ENCODE measurements at places on chromosomes 12 and 14.

DNA sequence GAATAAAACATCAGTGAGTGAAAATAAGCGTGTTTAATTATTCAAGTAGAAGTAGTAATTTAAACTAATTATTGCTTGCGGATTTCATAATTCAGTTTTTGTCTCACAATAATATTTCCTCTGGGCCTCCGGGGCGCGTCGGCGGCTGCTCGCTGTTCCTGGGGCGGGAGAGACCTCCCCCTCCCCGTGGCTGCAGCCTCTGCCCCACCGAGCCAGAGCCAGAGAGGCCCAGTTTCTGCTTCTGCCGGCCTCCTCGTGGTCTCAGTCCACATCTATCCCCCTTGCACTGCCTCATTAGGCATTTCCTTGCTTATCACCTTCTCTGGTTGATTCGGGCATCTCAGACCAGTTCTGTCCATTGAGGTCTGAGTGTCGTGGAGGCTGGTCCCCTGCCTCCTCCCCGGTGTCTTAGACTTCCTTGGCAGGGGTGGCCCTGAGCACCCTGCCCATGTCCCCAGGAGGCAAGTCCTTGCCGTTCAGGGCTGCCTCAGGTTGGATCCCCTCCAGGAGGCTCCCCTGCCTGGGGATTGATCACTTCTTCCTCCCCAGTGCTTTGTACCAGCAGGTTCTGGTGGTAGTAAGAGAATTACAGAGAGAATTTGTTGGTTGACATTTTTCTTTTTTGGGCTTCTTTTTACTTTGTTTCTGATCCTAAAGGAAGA lies 78.0 kb downstream of the SLC25A47 start:
- no peak for DNase-seq

DNA sequence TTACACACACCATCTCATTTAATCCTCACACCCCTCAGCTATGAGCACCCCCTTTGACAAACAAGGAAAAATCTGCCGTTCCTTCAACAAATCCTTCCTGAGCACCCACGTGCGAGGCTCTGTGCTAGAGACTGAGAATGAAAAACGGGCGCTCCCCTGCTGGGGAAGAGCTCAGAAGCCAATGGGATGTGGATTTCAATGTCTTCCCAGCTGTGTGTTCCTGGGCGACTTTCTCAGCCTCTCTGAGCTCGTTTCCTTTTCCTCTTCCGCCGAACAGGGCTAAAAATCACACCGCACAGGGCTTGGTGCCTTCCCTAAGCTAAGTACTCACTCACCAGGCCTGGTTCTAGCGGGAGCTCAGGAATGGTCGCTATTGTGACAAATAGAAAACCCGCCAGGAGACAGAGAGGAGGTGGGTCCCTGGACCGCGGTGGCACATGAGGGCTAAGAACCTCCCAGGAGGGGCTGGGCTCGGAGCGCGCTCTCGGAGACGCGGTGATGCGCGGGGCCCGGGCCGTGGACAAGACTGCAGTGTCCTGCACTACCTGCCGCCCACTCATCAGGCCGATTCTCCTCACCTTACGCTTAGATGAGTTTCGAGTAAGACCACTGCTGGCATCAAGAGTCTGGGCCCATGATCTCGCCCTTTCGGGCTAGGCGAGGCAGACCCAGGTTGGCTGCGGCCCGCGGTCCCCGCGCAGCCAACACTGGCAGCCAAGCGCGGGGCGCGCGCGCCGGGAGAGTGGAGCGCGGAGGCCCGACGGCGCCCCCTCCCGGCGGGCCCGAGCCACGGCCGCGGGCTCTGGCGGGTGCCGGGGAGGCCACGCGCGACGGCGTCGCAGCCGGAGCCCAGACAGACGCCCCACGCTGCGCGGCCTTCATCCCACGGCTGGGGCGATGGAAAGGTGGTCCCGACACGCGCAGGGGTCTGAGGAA lies 17.0 kb downstream of the ZDHHC22 start:
- peak; percentile 90 for DNase-seq

- DNase-seq: peak; percentile 58
Measured at GRCh38 chr14:74619672-74620131, 7.7 kb upstream of the LTBP2 start.

DNA sequence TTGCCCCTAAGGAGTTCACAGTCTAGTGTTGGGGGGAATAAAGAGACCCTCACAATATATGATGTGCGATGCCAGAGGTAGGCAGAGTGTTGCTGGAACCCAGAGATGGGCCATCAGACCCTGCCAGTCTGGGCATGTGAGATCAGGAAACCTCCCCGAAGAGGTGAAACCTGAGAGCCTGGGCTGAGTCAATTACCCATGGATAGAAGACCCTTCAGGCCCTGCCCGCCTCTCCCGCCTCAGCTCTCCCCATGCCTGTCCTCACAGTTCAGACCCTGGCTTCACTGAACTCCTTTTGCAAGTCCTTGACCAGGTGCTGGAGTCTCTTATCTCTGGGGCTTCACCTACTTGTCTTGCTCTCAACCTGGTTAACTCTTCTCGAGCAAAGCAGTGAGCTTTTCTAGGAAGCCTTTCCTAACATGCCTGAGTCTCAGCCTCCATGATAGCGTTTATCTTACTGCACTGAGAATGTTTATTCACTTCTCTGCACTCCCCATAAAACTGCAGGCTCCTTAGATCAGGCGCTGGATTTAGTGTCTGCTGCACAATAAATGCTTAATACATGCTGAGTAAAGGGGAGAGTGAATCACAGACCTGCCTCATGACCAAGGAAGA lies 19.6 kb downstream of the ALDH1L2 start:
- DNase-seq: no peak

DNA sequence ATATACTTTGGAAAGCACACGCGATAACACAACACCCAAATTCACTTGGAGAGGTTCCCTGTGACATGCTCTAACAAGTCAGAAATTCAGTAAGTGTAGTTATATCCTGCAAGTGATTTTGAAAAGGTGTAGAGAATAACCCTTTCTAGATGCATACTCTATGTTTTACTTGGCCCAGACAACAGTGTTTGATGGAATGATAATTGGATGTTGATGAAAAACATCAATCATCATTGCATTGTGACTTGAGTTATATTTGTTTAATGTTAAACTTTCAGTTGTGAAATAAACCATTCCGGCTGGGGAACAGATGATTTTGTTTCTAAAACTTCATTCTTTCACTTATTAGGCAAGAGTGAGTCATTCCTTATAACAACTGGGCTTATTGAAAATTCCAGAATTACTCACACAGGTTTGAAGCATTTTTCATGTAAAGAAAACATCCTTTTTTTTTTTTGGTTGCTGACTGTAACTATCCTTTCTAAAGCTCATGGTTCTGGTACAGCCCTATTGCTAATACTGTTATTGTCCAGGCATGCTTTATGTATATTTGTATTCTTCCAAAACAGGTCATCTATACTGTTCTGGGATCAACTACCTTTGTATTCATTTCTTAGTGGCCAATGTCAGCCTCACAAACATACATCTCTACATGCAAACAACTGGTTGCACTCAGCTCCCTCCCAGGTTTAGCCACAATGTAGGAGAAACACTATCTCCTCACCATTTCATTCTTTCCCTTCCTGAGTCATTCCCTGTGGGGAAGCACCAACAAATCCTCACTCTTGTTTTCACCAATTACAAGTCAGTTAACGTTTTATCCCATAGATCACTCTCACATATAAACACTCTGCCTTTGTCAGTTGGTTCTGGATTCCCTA lies 121.2 kb upstream of the LRIG3 start:
- DNase-seq: peak; percentile 21

GRCh38 chr12:30152705-30153104 lies 369.0 kb upstream of the TMTC1 start:
- no peak for DNase-seq

DNA sequence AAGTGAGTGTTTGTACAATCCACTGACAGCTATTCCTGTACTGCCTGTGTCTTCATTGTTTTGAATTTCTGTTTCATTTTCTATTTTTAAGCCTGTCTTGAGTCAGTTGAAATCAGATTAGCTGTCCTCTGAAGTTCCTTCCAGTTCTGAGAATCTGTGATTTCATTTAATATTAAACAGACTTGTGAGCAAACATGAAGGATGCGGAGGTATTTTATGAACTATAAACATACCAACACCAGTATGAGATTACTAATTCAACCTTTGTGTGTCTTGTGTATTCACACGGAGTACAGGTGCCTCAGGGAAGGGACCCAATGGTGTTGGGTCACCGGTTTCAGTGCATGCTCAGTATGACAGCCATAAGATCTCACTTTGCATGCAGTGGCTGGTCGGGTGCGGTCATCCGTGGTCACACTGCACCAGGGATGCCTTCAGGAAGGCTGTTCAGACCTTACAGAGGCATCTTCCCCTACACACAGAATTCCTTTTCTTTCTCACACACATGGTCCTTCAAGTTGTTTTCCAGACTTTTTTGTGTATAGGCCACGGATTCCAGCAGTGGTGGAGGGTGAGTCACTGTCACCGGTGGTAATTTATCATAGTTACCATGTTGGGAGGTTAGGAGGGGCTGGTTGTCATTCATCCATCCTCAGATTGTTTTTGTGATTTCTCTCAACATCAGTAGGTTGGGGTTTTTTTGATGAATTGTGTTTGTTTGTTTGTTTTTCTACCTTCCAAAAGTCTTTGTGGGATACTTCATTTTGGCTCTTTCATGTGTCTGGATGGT lies 103.0 kb upstream of the SFSWAP start:
- DNase-seq: peak; percentile 68

DNA sequence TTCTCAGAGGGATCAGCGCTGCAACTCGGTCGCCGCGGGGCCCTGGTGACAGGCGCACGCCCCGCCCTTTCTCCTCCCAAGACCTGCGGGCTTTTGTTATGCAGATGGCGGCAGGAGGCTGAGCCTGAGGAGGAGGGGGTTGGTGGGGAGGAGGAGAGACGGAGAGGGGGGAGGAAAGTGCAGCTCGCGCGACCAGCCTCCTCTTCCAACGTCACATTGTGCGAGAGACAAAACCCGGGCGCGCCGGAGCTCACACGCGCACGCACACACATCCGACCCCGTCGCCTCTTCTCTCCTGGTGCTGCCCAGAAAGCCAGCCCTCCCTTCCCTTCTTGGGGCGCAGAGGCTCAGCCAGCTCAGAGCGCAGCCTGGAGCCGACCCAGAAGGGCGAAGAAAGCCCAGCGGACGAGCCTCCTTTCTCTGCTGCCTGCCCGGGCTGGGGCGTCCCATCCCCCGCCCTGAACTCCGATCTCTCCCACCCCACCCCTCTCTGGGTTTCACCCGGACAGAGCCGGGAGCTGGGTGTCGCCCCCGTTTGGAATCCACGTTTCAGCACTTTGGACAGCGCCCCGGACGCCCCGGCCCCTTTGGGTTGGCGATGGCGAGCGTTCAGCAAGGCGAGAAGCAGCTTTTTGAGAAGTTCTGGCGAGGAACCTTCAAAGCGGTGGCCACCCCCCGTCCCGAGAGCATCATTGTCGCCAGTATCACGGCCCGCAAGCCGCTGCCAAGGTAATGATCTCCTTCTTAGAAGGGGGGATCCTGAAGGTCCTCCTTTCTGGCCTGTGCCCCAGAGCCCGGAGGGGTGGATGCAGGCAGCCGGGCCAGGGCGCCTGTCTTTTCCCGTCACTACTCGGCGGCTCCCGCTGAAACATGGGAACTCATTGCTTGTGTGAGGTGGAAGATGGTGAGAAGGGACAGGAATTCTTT lies at the start of gene SRRM4:
SRRM4 (plus strand) TSS at position 257 of the 927 bp plus-strand sequence; CDS start at position 599, 342 bp downstream.
- no peak for DNase-seq

All from suppressor macrophage treated with lipopolysaccharide for 1 hour (primary cell).